ENCODE measurements at places on chromosomes 7 and 10.
A peak's percentile ranks its signal among the peaks of the same experiment; 100 is the strongest.

DNA sequence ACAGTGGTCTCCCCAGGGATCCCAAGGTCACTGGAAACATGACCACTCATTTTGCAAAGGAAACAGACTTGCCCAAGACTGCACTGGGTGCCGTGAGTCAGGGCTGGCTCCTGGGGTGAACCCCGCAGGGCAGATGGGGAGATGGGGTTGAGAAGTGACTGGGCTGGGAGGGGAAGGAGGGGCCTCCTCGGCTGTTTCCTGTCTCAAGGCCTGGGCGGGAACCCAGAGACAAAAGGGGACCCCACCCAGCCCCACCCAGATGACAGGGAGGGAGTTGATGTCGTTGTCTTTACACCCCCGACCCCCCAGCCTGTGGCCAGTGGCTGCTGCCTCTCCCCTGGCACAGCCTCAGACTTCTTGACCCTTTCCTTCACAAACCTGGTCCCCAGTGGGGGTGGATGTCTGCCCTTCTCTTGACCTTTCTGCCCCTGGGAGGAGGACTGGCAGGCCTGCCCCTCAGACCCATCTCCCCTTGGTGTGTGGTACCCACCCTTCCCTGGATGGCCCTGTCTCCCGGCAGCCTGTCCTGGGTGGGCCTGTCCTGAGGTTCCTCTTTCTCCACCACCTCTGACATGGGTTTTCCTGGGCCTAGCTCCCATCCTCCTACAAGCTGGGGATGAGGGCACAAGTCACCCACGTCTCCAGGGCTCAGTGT, 1.4 kb downstream of the MYO1G start:
- peak; percentile 70 for DNase-seq

DNA sequence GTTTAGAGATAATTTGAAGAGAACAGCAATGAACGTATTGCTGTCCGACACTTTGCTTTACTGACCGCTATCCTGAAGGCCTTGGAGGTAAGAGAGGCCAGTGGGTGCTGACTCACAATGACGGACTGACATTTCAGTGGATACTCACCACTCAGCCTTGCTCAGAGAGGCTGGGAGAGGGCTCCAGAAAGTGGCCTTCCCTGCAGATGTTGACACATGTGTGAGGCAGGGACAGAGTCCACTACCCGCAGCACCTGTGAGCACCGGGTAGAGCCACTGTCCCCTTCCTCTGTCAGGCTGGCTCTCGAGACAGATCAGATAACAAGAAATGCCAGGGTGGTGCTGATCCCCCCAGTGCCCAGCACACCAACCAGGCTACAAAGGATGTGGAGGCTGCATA, 75.0 kb downstream of the GPR26 start:
- DNase-seq: no peak

- no peak for DNase-seq
Observed at GRCh38 chr10:123560301-123561140, 105.6 kb upstream of the GPR26 start.

- no peak for DNase-seq
Observed at GRCh38 chr7:129797214-129797789, 155.5 kb downstream of the UBE2H start.
